ENCODE measurements at places on chromosomes 5 and 9.

DNA sequence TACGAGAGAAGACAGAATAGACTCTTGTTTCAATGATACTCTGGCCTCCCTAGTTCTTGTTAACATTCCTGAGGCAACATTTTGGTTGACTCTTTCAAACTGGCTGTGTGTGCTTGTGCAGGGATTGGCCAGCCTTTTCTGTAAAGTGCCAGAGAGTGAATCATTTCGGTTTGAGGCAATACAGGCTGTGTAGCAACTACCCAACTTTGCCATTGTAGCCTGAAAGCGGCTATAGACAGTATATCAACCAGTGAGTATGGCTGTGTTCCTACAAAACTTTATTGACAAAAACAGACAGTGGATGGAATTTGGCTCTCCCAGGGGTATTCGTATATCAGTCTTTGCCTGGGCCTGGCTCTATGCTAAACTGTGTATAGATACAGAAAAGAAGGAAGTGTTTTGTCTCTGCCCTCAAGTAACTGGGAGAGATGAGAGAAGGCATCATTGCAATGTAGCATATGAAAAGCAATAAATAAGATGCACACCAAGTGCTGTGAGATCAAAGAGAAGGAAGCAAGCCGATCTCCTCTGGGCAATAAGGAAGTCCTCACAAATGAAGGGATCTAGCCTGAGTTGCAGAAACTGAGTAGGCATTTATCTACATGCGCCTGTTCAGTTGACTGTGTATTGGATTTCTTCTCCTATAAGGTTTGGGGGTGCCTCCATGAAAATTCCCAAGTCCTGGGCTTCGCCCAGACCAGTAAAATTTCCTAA, 568.0 kb upstream of the KLF4 start:
- no peak for DNase-seq

GRCh38 chr5:44332285-44332971, 56.8 kb downstream of the FGF10 start:
- DNase-seq, result no peak

DNA sequence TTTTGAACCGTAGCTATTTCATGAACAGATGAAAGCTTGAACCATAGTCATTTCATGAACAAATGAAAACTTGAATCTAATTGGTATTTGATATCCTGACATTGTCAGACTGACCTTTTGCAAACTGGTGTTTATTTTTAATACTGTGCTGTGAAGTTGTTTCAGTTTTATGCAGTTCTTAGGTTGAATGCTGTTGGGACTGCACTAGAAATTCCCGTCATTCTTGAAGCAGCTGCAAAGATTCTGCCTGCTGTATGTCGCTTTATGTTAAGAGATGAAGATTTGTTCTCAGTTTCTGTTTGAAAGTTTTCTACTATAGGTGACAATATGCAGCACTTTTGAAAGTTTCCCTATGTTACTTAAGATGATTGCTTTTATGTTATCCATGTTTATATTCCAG, 22.5 kb upstream of the FAM120AOS start:
- DNase-seq, result no peak

DNA sequence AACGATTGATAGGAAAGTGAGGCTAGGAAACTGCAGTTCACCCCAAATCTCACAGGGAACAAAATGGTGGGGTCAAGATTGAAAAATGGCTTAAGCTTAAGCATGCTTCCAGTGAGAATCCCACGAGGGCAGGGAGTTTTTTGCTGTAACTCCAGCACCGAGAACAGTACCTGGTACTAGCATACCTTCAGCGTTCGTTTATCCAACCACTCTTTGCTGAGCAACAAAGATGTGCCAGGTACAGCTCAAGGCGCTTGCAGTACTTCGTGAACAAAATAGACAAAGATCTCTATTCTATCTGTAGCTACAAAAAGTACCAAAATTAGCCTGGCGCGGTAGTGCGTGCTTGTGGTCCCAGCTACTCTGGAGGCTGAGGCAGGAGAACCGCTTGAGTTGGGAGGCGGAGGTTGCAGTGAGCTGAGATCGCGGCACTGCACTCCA, 778 bp upstream of the PPP6C start:
- no peak for DNase-seq

DNA sequence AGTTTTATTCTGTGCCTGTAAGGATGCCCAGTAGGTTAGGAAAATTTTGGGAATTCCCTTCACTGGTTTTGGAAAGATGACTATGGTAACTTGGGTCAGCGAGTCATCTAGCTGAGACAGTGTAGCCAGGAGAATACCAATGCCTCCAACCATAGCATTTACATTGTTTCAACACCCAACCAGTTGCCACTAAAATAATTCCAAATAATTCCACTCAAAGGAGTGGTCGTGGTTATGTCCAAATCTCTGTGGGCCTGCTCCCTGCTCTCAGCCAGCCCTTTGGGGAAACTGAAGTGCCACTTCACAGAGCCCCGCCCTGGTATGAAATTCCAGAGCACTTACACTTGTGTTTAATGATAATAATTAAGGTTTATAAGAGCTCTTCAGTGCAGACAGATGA, 310.5 kb downstream of the PLK2 start:
- no peak for DNase-seq

- no peak for DNase-seq
Measured at GRCh38 chr5:168756453-168757391, 177.6 kb upstream of the PANK3 start.

DNA sequence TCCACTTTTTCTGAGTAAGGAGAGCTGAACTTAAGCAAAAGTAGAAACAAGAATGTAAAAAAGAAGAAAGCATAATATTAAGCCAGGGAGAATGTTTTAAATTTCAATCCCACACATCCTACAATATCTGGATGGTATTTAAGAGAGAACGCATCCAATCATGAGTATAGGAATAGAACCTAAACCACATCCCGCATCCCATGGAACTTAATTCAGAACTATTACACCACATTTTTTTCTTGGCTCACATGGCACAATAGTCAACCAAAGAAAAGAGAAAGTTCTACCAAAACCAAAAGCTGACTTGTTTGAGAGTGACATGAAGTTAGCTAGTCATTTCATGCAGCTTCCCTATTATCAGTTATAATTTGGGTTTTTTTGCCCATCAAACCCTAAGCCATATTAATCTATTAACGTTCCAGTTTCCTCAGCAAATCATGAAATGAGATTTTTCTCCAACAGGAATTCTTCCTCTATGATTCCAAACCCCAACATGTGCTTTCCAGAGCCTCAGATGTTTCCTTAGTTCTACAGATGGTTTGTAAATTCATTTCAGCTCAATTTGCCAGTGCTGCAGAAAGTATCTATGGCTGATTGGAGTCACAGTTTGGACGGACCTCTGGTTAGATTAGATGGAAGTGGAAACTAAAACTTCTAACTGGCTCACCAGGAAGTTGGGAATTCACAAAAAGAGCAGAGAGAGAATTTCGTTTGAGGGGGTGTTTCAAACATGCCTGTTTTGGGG, 22.5 kb downstream of the ADAMTSL1 start:
- no peak for DNase-seq

- no peak for DNase-seq
Measured at GRCh38 chr9:115786321-115786720, 367.3 kb upstream of the PAPPA start.

GRCh38 chr5:43798740-43799139, 195.8 kb downstream of the NNT start:
- DNase-seq, result no peak

GRCh38 chr5:137336565-137337120, 162.5 kb downstream of the SPOCK1 start:
- no peak for DNase-seq

DNA sequence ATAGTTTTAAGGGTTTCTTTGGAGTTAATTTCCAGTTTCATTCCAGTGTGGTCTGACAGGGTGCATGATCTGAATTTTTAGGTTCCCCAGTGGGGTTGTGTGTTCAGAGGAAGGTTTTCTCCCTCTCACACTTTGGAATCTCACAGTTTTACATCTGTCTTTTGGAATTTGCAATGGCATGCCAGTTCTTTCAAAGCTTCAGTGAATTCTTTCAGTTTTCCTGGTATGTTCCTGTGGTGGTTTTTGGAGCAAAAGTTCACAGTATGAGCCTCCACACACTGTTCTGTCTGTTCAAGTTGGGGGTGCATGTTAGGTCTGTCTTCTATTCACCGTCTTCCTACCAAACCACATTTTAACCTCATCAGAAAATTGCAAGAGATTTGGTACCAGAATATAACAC, 624.2 kb downstream of the KCTD16 start:
- no peak for DNase-seq

DNA sequence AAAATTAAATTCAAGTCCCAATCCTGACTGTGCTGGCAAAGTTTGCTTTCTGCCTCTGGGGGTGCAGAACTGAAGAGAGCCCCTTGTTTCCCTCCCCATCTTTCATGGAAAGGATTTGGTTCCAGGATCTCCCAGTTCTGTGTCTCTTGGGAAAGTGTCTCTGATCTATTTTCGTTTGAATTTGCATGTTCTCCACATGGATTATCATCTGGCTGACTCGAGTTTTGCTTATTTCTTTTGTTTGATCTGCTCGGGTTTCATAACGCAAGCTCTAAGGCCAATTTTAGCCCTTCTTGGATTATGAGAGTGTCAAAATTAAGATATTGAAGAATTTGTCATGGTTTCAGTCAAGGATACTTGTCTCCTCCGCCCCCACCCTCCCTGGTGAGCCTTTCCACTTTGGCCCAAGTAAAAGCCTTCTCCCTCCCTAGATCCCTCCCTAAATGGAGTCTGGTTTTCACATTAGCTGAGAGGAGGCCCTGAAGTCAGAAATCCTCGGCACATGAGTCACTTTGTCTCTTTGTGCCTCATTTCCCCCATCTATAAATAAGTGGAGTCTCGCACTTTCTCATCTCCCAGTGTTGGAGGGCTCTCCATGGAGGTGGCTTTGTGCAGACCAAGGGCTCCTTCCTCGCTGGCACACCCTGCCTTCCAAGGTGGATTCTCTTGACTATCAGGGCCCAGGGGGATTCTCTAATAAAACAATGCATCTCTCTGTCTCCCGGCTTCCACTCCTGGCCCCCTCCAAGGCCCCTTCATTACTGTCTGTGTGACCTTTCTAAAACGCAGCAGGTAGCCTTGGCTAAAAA, 17.3 kb downstream of the ADRB2 start:
- no peak for DNase-seq
